Esophagus squamous epithelium (tissue), 5 donors: ENCODE measurements at places on chromosomes 7 and 10.

DNA sequence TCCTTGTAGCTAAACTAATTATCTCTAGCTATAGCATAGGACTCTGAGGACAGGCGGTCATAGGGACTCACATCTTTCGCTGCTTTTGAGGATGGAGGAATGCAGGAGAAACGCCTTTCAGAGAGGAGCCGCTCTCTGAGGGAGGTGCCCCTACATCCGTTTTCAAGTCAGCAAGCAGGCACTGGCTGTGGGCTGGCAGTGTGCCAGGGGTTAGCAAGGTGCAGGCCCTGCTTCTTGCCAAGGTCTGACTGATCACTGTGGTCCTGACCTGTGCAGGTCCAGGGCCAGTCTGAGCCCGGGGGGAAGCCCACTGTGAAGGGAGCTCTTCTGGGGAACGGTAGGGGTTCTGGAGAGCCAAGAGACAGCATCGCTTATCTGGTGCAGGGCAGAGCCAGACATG, 89.4 kb downstream of the SH3PXD2A start:
- no peak for DNase-seq

GRCh38 chr7:12851142-12851541, 163.7 kb downstream of the ARL4A start:
- no peak for DNase-seq

GRCh38 chr10:62373995-62374861, at the start of gene ZNF365:
ZNF365 (plus strand) TSS chr10:62374369; CDS start chr10:62376194, 1,825 bp downstream.
- DNase-seq, result no peak

DNA sequence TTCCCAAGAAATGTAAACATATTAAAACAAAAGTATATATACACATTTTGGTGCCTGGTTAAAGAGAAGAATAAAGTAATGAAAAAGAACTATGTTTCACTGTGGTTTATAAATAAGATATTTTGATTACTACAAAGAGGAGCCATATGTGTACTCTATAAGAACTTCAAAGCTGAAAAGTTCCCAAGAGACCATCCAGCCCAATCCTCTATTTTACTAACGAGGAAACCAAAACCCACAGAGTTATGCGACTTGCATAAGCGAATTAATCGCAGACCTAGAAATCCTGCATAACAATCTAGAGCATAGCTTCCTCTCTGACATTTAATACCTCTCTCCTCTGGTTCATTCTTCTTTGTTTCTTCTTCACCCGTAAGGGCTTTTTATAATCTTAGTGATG, 937.1 kb downstream of the CNTNAP2 start:
- no peak for DNase-seq

- no peak for DNase-seq
Observed at GRCh38 chr7:86978808-86979506, 80.5 kb downstream of the ELAPOR2 start.

DNA sequence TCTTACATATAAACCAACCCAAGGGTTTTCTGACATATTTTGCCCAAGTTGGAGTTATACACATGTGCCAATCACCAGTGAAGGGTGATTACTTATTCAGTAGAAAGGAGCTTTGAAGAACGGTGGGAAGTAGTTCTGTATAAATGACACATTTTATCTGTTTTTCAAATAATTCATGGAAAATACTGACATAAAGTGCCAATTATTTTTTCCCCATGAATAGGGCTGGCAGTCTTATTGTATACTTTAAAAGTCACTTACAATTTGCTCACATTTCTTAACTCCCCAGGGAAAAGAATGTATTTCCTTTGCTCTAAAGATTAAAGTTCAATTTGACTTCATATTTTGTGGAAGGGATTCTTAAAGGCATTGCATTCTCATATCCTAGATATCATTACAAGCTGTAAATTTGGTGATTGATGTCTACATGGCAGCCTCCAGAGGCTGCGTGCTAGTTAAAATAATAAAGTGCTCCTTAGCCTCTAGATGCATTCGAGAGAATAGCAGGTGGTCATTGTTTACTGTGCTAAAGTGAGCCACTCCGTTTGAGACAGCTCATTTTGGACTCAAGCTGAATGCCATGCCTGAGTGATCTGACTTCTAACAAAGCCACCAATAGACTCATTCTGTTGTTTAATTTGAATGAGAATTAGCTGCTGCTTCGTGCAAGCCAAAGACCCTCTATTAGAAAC, 148.8 kb upstream of the NRP1 start:
- no peak for DNase-seq

DNA sequence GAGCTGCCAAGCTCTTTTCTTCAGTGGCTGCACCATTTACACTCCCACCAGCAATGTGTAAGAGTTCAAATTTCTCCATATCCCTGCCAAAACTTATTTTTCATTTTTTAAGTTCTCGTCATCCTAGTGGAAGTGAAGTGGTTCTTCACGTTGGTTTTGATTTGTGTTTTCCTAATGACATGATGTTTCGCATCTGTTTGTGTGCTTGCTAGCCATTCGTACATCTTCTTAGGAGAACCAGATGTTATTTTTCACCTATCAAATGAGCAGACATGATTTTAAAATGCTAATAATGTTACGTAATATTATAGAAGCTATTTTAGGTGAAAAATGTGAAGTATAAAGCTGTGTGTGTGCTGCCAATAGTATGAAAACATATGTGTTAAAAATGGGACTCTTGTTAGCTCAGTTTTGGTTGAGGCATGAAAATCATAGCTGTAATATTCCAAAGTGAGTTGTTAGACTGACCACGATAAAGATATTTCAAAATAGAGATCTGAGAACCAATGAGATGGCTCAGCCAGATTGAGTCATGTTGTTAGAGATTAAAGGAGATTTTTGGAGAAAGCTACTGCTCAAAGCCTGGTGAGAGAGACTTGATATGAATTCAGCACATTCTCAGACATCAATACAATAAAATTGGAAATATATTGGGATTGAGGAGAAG, 25.9 kb upstream of the GALNT11 start:
- DNase-seq, result no peak

- no peak for DNase-seq
Observed at GRCh38 chr7:69762821-69763352, 164.6 kb downstream of the AUTS2 start.

GRCh38 chr10:52129410-52130178, 184.5 kb upstream of the DKK1 start:
- no peak for DNase-seq

DNA sequence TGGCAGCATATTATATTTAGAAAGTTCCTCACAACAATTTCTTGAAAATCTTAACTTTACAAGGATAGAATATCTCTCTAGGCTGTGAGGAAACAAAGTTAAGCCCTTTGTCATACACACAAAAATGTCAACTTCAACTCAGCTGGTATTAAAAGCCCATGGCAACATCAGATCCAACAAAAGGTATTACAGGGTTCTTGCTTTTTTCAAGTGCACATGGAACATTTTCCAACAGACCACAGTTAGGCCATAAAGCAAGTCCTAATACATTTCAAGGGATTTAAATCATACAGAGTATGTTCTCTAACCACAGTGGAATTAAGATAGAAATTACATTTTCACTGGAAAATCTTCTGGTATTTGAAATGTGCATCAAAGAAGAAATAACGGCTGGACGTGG, 71.9 kb upstream of the OIT3 start:
- DNase-seq, result no peak

GRCh38 chr10:3067118-3067858, at the start of gene PFKP:
PFKP (plus strand) TSS chr10:3067548; CDS start chr10:3067596, 48 bp downstream.
- DNase-seq, result no peak

GRCh38 chr10:69044546-69044945, 43.4 kb upstream of the SRGN start:
- no peak for DNase-seq

GRCh38 chr7:28840592-28840995, 117.5 kb downstream of the TRIL start:
- no peak for DNase-seq
